ENCODE measurements at places on chromosomes 6 and 20.

DNA sequence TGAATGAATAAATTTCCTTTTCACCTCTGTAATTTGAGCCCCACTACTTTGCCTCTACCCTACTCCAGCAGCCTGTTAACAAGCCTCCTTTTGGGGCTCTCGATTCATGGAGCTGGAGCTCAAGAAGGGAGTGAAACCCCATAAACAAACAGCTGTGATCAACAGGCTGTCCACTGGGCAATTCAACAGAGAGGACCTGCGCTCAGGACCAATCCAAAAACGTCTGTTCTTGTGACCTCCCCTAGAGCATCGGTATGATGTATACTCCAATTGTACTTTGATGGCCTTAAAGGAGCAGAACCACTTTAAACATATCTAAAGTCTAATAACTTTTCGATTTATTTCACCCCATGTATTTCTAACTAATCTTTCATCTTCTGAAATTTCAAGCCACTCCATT, 37.4 kb downstream of the HIVEP2 start:
- peak; percentile 34 for DNase-seq

DNA sequence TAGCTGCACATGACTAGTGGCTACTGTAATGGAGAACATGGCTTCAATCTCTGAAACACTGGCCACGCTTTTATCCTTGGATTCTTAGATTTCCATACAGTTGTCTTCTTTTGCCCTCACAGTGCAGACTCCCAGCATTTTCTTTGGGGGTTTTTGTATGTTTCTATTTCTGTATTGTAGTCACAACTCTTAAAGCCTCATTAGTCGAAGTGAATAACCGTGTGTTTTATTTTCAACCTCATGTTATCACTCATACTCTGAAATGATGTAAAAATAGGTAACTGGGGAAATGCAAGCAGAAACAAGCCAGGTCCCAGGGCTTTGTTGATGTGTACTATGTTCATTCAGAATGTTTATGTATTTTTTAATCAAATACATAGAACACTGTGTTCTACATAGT, 162.9 kb downstream of the JARID2 start:
- no peak for DNase-seq

DNA sequence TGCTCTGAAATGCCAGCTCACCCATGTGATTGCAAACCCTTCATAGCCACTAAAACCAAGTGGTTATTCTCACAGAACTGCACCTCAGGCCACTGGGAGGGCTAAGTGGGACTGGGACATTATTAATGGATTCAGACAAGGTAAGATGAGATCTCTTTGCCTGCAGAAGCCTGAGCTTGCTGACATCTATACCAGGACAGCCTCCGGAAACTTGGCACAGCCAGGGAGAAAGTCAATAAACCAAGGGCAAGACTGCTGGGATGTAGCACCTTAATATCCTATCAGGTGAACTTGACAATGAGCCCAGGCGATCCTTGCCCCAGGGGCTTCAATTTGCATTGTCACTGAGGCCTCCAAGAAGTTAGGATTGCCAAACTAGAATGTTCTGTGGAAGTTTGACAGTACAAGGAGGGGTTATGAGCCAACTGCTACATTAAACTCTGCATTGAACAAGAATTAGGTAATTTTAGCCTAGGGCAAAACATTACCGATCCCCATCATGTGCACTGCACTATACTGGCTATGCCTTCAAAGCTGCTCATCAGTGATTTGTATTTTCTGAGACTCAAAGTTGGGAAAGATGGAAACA, 60.1 kb upstream of the RALGAPA2 start:
- DNase-seq = no peak

GRCh38 chr6:142912125-142912524, 32.9 kb downstream of the HIVEP2 start:
- DNase-seq = no peak

DNA sequence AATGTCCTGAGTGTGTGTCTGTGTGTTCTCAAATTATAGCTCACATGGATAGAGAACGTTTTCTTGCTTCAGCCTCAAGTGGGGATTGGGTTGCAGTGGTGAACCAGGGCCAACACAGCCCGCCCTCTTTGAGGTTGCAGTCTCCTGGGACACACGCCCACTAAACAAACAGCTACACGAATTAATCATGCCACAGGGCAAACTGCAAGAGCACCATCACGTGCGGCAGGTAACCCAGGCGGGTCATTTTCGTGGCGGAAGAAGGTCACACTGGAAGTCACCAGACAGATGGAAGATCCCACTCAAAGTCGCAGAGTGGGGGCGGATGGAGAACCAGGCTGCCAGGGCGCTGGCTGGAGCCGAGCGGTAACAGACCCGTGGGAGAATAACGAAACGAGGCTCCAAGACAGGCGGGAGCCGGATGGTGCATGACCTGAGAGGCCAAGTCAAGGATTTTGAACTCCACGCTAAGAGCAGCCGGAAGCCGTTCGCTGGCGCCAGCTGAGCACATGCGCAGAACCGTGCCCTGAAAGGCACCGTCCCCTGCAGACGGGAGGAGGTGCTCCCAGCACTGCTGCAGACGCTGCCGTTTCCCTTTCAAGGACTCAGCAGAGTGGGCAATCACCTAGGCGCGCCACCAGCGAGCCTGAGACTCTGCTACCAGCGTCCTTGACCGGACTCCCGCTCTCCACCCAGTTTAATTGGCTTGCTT, 10.7 kb downstream of the DLL1 start:
- DNase-seq = peak; percentile 34

- DNase-seq = no peak
These were observed 23.6 kb downstream of the GMDS start for GRCh38 chr6:2221726-2222274.

DNA sequence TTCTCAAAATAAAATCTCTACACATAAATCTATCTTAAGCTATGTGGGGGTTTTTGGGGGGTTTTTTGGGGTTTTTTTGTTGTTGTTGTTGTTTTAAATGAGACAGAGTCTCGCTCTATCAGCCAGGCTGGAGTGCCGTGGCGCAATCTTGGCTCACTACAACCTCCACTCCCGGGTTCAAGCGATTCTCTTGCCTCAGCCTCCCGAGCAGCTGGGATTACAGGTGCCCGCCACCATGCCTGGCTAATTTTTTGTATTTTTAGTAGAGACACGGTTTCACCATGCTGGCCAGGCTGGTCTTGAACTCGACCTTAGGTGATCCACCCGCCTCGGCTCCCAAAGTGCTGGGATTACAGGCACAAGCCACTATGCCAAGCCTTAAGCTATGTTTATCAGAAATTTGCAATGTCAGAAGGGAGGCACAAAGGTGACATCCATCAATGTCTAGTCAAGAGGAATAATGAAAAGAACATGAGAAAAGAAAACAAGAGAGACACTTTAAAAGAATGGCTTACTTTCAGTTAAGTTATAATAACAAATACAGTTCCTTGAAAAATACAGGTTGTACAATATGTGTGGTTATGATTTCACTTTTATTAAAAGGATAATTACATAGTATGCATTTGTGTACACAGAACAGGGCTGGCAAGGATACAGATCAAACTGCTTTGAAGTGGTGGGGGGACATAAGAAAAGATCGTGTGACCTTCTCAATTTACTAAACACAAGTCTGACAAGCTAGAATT, 28.6 kb downstream of the SLC23A2 start:
- DNase-seq = no peak

DNA sequence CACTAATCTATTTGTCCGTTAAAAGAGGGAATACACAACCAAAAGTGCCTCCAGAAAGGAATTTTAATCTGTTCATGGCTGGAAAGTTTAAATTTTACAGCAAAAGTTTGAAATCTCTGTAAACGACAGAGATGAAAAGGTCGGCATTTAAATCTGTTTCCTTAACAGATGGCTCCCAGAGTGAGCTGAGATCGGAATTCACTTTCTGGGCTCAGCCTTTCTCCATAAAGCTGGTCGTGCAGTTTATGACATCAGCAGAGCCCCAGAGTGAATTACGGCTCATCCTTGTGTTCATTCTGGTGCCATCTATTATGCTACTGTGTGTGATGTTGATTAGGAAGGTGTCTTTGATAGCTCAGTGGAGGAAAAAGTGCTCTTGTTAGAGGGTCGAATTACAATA, 117.6 kb upstream of the ZFP64 start:
- no peak for DNase-seq

GRCh38 chr6:38852215-38852614, 137.1 kb downstream of the DNAH8 start:
- DNase-seq = no peak

GRCh38 chr20:31606804-31607639, 1.9 kb downstream of the ID1 start:
- no peak for DNase-seq

DNA sequence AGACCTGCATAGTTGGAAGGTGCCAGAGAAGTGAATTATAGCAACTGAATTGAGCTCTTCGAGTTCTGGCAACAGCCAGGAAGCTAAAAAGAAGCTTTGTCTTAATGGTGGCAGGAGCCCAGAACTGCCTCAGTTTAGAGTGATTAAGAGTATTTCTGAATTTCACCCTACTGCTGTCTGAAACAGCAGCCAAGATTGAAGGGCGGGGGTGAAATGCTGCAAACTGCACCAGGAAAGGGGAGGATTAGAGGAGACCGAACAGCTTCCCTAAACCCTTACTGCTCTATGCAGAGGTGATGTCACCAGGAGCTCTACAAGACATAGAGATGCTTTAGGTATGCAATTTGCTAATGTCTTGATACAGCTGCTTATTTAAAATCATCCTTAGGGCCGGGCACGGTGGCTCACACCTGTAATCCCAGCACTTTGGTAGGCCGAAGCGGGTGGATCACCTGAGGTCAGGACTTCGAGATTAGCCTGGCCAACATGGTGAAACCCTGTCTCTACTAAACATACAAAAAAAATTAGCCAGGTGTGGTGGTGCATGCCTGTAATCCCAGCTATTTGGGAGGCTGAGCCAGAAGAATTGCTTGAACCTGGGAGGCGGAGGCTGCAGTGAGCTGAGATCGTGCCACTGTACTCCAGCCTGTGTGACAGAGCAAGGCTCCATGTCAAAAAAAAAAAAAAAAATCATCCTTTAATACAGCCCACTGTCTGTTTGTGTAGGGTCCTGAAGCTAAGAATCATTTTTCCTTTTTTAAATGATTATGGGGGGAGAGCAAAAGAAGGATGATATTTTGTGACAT, 91.7 kb upstream of the IYD start:
- DNase-seq = no peak

DNA sequence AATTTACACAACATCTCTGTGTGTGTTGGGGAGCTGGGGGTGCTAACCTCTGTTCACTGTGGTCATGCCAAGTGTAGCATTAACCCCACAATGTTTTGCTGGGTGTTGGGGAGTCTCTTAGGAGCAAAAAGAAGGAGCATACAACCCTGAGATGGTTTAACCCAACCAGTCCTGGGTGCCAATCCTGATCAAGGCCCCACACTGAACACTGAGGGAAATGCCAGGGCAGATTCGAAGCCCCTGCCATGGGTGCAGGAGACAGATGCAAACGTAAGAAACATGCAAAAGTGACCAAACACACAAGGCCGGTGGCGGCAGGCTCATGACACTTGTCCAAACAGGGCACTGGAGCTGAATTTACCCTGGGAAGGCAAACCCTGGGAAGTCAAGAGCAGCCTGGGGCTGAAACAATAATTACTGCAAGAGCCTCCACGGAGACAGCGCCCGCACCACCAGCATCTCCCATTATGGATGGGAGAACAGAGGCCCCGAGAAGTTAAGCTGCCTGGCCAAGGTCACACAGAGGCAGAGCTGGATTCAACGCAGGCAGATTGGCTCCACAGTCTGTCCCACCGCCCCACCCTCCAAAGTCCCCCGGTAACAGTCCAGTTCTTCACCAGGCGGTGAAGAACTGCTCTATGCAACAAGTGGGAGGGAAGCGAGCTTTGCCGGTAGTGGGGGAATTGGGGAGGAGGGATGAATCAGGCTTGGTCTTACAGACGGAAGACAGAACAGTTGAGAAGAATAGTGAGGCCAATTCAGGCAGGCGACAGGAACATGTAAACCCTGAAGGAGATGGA, 8.5 kb downstream of the ACSS1 start:
- no peak for DNase-seq

GRCh38 chr20:46677608-46678007, 11.6 kb downstream of the TP53RK start:
- DNase-seq = no peak

GRCh38 chr20:22574545-22575086, 9.8 kb downstream of the FOXA2 start:
- no peak for DNase-seq

GRCh38 chr6:152368751-152369624, 268.2 kb downstream of the SYNE1 start:
- no peak for DNase-seq

GRCh38 chr20:57417051-57417689, 26.0 kb downstream of the RBM38 start:
- no peak for DNase-seq

DNA sequence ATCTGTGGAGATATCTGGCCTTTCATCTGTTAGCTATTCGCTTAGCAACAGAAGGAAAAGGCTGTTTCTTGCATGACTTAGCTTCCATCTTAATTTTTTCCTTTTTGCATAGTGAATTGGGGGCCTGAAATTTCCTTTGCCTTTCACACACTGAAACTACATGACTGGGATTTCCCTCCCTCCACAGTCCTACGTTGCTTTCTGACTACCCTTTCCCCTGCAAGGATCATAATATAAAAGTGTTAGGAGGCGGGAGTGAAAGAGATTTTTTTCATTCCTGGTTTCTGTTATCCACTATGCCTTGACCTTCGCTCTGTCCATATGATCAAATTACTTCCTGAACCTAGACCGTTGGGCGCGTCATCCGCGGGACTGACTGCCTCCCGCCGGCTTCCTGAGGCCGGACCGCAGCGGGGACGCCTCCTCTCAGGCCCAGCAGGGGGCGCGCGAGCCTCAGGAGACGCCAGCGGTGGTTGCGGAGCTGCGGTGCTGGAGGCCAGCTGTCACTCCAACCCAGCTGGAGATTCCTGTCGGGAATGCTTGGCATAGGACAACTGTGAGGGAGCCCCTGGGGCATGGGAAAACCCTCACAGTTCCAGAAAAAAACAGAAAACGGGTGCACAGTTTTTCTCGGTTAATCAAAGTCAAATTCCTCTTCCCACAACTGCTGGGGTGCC, 55.6 kb downstream of the MEP1A start:
- DNase-seq = peak; percentile 57

DNA sequence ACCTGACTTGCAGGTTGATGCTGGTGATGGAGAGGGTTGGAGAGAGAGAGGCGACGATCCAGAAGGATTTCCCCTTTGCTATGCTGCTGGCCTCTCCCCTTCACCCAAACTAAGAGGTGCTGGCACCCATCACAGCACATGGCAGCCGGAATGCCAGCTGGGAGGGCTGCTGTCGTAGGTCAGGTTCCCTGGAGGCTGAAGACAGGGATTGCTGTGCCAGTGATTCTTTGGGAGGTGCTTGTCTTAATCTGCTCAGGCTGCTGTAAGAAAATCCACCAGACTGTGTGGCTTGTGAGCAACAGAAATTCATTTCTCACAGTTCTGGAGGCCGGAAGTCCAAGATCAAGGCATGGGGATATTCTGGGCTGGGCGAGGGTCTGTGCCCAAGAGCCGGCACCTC, 4.4 kb upstream of the ARFGAP1 start:
- DNase-seq = no peak

- DNase-seq = no peak
These were observed 212.6 kb upstream of the EXOC2 start for GRCh38 chr6:905556-905955.

DNA sequence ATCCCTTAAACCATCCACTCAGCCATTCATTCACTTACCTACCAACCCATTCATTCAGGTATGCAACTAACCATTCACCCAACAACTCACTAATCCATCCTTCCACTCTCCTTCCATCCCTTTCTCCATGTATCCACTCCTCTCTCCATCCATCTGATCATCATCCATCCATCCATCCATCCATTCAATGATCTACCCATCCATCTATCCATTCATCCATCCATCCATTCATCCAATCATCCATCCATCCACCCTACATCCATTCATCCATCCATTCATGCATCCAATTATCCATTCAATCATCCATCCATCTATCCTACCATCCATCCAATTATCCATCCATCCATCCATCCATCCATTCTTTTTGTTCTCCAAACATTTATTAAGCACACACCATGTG, 13.8 kb upstream of the BCAS1 start:
- DNase-seq = no peak
